ENCODE measurements at places on chromosomes 6 and 20.
A peak's percentile ranks its signal among the peaks of the same experiment; 100 is the strongest.

GRCh38 chr6:11043961-11044711 lies at the start of gene ELOVL2:
ELOVL2 (minus strand) TSS chr6:11044305; CDS start chr6:11044230, 75 bp downstream.
- DNase-seq: peak; percentile 71

- DNase-seq: no peak
These were observed 77.7 kb downstream of the ASCC3 start for GRCh38 chr6:100803264-100804045.

DNA sequence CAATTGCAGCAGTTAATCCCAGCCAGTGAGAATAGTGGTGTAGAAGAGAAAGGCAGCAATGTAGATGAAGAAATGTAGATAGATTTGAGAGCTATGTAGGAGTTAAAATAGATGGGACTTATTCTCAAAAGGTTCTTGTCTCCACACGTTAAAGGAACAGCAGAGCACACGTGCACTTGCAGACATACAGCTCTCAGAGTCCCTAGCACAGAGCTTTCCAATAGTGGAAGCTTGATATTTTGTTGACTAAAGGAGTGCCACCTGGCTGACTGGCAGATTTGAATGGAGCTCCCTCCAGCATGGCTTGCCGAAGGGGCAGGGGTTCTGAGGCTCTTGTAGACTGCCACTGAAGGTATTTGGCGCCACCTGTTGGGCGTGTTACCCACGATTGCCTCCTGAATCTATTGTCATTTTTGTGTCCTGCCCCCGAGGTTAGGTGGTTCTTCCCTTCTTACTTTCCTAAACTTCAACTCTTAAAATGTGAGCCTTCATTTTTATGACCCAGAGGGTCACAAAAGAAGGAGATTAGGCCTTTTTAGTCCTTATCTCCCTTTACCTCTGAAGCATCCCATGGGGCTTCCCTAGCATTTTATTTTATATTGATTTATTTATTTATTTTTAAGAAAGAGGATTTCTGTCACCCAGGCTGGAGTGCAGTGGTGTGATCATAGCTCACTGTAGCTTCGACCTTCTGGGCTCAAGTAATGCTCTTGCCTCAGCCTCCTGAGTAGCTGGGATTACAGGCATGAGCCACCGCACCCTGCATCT lies 16.4 kb downstream of the BRD2 start:
- DNase-seq: peak; percentile 94

GRCh38 chr6:15305909-15306308 lies 60.0 kb downstream of the JARID2 start:
- no peak for DNase-seq

DNA sequence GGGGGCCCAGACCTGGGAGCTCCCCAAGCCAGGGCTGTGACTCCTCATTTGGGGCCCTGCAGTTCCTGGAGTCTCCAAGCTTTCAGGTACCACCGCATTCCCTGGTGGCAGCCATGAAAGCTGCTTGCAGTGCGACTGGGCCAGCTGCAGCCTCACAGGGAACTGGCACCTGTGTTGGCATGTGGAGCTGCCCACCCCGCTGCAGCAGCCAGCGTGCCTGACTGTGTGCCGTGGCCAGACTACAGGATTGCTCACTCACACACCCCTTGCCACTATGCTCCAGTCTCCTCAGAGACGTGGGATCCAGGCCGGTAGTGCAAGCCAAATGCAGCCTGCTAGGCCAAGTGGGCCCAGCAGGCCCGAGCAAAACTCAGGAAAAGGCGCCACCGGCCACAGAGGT lies 450.7 kb downstream of the COL12A1 start:
- no peak for DNase-seq

- no peak for DNase-seq
These were observed 34.5 kb upstream of the MPC1 start for GRCh38 chr6:166417285-166417691.

DNA sequence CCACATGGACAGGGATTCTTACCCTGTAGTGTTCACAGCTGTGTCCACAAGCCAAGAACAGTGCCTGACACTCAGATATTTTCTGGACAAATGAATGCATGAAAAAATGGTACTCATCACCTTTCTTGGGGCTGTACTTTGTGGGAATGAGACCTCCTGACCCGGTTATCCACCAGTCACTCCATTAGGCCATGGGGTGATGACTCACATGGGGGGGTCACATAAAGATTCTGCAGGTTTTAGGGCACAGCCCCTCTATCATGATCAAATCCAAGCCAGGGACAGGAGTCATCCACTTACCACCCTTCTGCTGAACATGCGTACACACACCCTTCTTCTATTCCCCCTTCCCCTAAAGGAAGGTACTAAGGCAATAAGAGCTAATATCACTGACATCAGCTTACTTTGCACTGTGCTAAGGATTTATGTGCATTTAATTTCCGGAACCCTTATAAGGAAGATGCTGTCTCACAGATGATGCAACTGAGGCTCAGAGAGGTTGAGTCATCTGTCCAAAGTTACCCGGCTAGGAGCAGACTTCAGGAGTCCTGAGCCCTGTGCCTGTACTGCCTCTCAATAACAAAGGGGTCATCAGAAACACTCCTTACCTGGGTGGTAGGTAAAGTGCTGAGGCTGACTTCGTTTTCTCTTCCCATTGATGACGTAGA lies 107.8 kb downstream of the NFATC2 start:
- no peak for DNase-seq

DNA sequence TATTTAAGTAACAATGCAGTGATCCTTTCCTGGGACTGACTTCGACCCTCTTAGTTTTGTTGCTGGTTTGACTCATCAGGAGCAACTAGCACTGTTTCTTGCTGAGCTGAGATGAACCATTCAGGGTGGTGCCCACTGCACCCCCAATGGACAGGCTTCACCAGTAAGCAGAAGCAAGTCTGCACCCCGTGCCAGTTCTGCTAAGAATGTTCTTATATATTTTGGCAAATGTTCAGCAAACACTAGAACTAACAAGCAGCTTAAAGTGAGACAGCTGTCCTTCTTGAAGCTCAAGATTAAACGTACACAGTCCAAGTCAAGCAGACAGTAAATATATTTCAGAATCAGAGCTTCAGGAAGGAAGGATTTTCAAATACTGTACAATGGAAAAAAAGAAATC lies 561.3 kb upstream of the CDH4 start:
- no peak for DNase-seq

DNA sequence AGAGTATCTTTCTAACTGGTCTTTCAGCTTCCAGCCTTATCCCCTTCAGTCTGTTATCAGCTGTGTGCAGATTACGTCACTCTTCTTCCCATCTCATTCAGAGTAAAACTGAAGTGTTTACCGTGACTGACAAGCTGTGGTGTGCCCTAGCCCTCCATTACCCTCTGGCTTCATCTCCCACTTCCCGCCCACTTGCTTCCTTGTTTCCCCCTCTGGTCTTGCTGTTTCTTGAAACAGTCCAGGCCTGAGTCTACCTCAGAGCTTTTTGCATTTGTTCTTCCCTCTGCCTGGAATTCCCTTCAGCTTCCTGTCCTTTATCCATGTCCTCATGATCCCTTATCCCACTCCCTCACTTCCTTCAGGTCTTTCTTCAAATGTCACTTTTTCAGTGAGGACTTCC lies 66.9 kb downstream of the CARMIL1 start:
- DNase-seq: no peak

GRCh38 chr6:51616243-51616642 lies 471.2 kb downstream of the PKHD1 start:
- no peak for DNase-seq

DNA sequence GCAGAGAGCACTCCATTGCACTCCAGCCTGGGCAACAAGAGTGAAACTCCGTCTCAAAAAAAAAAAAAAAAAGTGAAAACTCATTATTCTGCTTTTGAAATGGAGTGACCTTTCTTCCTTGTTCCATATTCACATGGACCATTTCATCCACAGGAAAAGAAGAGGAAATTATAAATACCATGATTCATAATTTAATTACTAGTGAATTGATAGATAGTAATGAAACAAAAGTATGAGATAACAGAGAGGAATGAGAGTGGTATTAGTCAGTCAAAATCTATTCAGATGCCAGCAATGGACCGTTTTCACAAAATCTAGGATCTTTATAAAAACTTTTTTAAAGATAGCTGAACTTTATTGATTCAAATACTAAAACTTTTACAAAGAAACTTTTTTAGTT lies 443.1 kb upstream of the FLRT3 start:
- no peak for DNase-seq

- no peak for DNase-seq
These were observed 17.5 kb downstream of the PIM1 start for GRCh38 chr6:37187321-37188022.

GRCh38 chr6:35024551-35025054 lies 116.5 kb downstream of the TCP11 start:
- DNase-seq: peak; percentile 75

DNA sequence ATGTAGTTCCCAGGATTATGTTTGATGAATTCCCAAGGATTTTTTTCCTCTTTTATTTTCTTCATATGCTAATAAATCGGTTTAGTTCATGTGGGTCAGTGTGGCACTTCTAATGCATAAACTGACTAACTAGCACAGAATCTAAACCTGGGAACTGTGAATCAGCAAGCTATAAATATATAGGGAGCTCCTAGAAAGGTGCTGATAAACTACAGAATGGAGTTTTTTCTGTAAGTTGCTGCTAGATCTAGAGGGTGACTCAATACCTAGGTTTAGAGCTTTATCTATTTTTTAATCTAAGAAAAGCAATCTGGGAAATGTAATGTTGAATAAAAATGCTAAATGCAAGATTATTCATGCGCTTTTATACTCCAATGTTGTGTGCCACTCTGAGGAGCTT lies 118.8 kb upstream of the PTCHD4 start:
- no peak for DNase-seq

DNA sequence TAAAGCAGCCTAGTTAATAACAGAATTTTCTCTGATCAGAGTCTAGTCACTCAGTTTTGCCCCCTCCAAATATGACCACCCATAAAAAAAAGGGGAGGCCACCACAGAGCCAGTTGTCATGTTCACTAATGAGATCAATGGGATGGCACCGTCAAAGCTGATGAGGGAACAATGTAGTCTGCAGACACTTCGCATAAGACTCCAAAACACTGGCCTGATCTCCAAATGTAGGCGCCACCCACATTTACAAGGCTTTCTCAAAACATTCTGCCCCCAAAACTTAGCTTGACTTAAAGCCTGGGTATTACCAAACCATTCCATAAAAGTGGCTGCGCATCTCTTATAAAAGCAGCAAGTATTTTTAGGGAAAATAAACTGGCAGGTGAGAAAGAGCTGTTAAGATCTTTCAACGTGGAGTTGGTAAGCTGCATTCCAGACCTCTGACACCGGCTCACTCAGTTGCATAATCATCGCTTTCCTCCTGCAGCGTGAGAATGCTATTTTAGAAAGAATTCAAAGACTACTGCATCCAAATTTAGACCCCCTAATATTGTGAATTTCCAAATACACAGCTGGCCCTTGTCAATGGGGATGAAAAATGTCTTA lies 59.3 kb downstream of the TBC1D7 start:
- DNase-seq: no peak

- no peak for DNase-seq
These were observed 154.8 kb downstream of the RPS12 start for GRCh38 chr6:132969196-132969595.

GRCh38 chr20:37627060-37627766 lies 66.6 kb upstream of the CTNNBL1 start:
- peak; percentile 68 for DNase-seq

DNA sequence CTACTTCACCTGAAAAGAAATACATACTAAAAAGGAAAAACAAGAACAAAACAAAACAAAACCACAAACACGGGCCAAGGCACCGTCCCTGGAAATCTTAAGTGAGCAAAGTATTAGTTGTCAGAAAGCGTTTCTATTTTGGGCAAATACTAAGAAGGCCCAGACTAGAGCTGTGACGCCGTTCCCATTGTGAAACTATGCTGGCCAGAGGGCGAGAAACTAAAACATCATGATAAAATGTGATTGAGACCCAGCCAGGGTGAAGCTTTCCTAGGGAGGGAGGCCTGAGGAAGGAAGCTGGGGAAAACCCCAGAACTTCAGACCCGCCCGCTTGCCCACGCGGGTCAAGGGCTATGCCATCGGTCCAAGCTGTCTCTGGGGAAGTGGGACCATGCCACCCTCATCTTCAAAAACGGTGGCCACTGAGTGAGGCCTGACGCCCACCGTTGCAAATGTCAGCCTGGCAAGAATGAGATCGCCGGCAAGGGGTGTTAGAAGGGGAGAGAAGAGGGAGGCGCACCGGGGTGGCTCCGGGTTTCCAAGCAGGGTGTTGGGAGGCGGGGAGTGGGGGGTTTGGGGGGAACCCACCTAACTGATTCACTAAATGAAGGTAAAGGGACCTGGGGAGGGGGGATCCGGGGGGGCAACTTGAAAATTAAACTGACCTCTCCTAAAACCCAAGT lies 1950.9 kb upstream of the DEFB115 start:
- no peak for DNase-seq

GRCh38 chr20:37315452-37316110 lies 26.1 kb downstream of the MANBAL start:
- peak; percentile 57 for DNase-seq

- no peak for DNase-seq
These were observed 140.9 kb downstream of the NCOA3 start for GRCh38 chr20:47642624-47643023.

GRCh38 chr20:62792182-62792939 lies 3.9 kb upstream of the MRGBP start:
- DNase-seq: no peak

DNA sequence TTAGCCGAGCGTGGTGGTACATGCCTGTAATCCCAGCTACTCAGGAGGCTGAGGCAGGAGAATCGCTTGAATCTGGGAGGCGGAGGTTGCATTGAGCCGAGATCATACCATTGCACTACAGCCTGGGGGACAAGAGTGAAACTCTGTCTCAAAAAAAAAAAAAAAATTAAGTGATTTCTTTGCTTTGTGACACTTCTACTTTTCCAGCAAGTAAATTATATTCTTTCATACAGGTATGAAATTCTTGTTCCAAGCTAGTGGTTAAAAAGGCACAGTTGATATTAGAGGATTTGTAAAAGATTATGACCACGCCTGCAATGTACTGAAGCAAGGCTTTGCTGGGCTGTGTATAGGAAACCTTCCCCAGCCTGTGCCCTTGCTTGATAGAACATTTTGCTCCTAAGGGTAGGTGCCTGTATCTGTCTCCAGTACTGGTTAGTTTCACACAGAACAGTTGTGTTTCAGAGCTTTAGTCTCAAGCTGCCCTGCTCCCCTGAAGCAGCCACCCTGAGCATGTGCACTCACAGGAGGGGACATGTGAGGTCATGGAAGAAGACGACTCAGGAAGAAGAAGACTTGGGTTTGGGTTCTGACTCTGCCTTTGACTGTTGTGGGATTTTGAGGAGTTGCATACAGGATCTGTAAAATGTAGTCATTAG lies 10.2 kb downstream of the PTPN1 start:
- DNase-seq: no peak
